Vagina (tissue), 2 donors: ENCODE measurements at places on chromosomes 6 and 20.

DNA sequence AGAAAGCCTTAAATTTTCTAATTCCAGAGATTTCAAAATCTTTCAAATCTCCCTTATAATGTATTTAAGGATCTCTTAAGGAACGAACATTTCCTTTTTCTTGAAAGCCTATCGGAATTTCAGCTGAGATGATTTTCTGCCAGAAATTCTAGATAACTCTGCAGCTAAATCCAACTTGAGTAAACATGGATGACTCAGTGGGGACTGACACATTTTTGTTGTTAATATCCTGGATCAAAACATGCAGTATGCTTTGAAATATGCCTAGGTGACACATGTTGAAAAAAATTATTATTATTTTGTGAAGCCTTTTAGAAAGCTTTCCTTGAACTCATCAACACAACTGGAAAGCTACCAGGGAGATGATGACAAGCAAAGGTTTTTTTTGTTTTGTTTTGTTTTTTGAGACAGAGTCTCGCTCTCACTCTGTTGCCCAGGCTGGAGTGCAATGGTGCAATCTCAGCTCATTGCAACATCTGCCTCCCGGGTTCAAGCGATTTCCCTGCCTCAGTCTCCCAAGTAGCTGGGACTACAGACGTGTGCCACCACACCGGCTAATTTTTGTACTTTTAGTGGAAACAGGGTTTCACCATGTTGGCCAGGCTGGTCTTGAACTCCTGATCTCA is 140.1 kb upstream of the SNX9 start:
- no peak overlapping the region for H3K4me3 ChIP-seq
- no peaks in the 10 kb centered on the region for H3K27me3 ChIP-seq
- peak overlapping the region; percentile 58 for H3K27ac ChIP-seq
- no peaks in the 10 kb centered on the region for H3K4me1 ChIP-seq
- no peak for DNase-seq

- no peak overlapping the region for H3K4me3 ChIP-seq
- H3K36me3 ChIP-seq: no peaks in the 10 kb centered on the region
- H3K4me1 ChIP-seq: no peaks in the 10 kb centered on the region
- H3K27me3 ChIP-seq: no peaks in the 10 kb centered on the region
- H3K27ac ChIP-seq: no peak overlapping the region
These were observed 14.0 kb upstream of the BTN3A2 start for GRCh38 chr6:26350858-26351543.

DNA sequence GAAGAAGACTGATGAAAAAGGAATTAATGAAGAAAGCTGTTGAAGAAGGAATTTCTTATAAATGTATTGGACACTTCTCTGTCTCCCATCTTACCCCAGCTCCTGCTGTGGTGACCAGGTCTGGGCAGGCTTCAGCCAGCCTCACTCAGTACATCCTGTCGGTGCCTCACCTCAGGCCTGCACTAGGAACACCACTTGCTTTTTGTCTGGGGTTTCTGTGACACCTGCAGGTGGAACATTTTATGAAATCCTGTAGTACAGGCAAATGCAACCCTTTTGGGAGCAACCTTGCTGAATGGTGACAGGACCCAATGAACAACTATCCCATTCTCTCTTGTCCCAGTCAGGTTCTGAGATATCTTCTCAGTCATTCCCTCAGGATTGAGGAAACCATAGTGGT is 129.7 kb downstream of the PRDM13 start:
- no peak overlapping the region for H3K27ac ChIP-seq
- H3K4me3 ChIP-seq: no peak overlapping the region
- DNase-seq: no peak
- no peaks in the 10 kb centered on the region for H3K27me3 ChIP-seq

- no peak overlapping the region for H3K27ac ChIP-seq
- no peak for DNase-seq
- H3K4me1 ChIP-seq: no peaks in the 10 kb centered on the region
- H3K4me3 ChIP-seq: no peak overlapping the region
- no peaks in the 10 kb centered on the region for H3K36me3 ChIP-seq
These were observed 412.7 kb upstream of the SOX4 start for GRCh38 chr6:21180800-21181337.

DNA sequence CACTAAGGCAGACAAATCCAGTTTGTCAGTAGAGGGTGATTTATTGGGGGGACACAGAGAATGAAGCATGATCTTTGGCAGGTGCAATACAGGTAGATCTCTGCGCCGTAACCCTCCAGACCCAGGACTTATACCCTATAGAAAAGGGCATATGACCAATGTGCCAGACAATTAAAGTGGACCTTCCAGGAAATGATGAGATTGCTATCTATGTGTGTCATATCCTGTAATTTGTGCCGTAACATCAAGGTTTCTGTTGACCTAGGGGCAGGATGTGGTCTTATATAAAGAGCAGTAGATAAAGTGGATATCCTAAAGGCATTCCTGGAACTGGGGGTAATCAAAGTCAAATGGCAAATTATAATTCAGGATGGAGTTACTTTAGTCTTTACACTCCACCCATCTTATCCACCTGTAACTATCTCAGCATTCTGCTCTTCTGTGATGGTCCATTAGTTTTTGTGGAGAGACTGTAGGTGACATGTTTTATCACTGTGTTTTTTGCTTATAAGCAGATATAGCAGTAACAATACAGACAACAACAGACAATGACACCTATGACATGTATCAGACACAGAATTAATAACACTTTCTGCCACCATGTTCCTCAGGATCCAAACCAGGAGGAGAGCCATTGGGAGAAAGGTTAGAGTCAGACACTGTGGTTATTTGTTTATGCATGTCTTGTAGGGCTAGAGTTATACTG is 43.1 kb upstream of the ZNF337 start:
- no peaks in the 10 kb centered on the region for H3K27me3 ChIP-seq
- no peaks in the 10 kb centered on the region for H3K4me1 ChIP-seq
- no peaks in the 10 kb centered on the region for H3K36me3 ChIP-seq

GRCh38 chr20:50560867-50561266 is 50.7 kb downstream of the PTPN1 start:
- H3K4me1 ChIP-seq: peaks cover 52% of the 10 kb centered on the region
- H3K4me3 ChIP-seq: no peak overlapping the region
- peak overlapping the region; percentile 79 for H3K27ac ChIP-seq
- no peak for DNase-seq

DNA sequence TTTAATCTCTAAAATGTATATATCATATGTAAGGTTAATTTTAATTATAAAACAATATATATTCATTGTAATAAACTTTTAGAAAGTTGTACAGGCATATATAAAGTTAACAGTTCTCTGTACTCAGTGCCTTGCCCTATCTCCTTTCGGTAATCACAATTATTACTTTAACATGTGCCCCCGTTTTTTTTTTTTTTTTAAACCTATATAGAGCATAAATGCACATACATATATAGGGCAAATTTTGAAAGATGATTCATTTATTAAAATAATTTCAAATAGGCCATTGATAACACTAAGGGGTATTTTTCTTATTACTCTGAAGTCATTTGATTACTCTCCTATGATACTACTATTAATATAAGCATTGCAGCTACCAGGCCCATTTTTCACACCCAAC is 1.9 kb downstream of the ASF1A start:
- no peaks in the 10 kb centered on the region for H3K36me3 ChIP-seq
- DNase-seq: no peak
- H3K27ac ChIP-seq: peak overlapping the region; percentile 97
- peaks cover 68% of the 10 kb centered on the region for H3K4me1 ChIP-seq

- no peaks in the 10 kb centered on the region for H3K27me3 ChIP-seq
- peak overlapping the region; percentile 96 for H3K27ac ChIP-seq
- no peaks in the 10 kb centered on the region for H3K36me3 ChIP-seq
These were observed 7.4 kb downstream of the PERP start for GRCh38 chr6:138099832-138100231.

DNA sequence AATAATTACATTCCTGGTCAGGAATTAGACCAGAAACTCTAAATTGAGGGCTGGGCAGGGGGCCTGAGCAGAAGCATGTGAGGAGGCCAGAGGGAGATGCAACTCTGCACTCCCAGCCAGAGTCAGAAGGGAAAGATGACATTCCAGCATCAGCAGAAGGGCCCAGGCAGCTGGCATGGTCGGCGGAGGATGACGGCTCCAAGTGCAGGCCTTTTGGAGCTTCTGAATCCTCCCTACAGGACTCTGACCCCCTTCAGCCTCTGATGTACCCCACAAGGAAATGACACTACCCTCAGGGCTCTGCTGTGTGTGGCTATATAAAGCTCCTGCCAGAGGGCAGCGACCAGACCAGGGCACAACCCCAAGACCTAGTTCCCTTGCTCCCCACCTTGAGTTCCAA is 1.9 kb downstream of the LRFN2 start:
- no peak for DNase-seq
- peaks cover 13% of the 10 kb centered on the region for H3K4me1 ChIP-seq
- no peak overlapping the region for H3K4me3 ChIP-seq
